Stimulated activated CD4-positive, alpha-beta T cell treated with anti-CD3 and anti-CD28 coated beads, Interleukin-4, amount 100 ng/mL, for 1 hour (primary cell): ENCODE measurements at places on chromosomes 11 and 22.

- DNase-seq: no peak
Observed at GRCh38 chr11:122584670-122585069, 70.9 kb upstream of the UBASH3B start.

DNA sequence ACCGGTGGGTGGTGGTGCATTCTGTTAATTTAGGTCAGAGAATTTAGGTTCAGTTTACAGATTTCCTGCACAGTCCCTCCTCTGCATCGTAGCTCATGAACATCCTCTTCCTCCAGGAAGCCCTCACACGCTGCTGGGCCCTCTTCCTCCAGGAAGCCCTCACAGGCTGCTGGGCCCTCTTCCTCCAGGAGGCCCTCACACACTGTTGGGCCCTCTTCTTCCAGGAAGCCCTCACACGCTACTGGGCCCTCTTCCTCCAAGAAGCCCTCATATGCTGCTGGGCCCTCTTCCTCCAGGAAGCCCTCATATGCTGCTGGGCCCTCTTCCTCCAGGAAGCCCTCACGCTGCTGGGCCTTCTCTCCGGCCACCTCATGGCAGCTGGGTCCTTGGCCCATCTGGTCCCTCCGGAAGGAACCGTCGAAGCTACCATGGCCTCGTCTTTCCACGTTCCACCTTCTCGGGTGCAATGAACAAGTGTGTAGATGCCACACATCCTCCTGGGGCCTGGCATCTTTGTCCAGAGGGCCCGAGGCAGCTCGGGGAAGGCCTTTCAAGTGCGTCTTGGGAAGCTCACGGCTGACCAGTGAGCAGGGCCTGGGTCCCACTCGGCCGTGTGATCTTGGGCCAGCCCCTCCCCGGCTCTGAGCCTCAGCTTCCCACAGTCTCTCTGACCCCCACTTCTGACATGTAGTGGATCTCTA is 58.9 kb upstream of the PPARA start:
- DNase-seq: no peak

DNA sequence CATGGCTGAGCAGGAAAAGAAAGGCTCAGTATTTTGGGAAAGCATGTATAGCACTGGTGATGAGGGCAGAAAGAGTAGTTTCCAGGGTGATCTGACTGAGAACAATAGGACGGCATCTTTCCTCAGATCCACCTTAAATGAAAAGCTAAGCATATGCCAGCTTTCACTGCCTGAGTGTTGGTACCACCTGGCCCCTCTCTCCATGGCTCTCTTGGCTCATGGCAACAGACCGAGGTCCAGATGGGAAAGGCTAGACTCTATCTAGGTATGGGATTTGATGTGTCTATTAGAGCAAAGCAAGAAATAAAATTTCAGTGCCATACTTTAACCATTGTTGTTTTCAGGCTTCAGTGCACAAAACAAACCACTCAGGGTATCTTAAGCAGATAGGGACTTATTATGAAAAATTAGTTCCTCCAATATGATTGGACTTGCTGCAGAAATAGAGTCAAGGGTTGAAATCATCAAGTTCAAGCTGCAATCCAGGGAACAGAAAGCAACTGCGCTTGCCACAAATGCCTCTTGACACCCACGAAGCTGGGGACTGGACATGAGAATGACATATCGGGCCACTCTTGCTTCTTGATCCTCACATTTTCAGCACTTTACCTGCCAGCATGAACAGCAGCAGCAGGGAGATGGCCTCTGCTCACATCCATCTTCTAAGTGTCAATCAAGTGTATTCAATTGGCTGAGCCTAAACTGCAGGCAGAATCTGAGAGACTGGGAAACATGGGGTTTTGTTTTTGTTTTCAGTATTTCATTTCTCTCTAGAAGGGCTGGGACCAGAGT is 64.0 kb upstream of the SNX19 start:
- no peak for DNase-seq

GRCh38 chr11:34351051-34351450 is 6.8 kb downstream of the ABTB2 start:
- DNase-seq: no peak

DNA sequence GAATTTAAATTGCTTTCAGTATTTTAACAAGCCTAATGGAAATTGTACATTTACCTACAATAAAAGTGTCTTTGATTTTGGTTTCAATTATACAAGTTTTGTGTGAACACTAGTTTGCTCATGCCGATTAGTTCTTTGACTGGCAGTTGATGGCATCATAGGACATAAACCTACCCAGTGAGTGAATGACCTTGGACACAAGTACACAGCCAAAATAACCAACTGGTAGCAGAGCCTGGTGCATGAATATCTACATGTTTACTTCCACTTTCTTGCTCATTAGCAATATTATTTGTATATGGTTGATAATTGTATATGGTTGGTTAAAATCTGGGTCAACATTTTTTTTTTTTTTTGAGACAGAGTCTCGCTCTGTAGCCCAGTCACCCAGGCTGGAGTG is 37.8 kb downstream of the STIM1 start:
- no peak for DNase-seq

- no peak for DNase-seq
Observed at GRCh38 chr22:19674129-19674928, 40.0 kb upstream of the SEPTIN5 start.

DNA sequence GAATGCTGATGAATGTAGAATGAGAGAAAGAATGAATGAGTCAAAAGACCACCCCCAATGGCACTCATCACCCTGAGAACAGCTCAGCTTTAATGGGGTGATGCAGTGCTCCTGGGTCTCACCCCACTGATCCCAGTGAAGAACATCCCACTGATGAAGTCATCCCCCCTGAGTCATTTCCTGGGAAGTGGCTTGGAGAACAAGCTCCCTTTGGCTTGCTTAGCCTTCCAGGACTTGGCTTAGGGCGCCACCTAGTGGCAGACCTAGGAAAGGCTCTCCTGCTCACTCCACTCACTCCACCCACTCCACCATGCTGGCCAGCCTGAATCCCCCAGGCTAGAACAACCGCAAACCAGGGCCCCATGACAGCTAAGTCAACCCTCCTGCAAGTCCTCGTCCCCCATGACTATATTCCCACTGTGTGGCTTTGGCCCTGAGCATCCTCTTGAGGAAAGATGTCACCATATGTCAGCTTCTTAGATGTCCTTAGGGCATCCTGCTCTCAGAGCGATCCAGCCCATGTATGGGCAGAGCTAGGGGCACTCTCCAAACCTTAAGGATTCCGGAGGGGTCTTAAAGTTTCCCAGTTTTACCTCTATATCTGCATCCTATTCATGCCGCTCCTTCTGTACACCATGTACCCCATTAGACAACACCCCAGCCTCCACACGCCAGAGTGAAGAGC is 17.8 kb upstream of the TMPRSS13 start:
- DNase-seq: peak; percentile 83

GRCh38 chr22:40425082-40425481 is 54.7 kb downstream of the SGSM3 start:
- DNase-seq: no peak

DNA sequence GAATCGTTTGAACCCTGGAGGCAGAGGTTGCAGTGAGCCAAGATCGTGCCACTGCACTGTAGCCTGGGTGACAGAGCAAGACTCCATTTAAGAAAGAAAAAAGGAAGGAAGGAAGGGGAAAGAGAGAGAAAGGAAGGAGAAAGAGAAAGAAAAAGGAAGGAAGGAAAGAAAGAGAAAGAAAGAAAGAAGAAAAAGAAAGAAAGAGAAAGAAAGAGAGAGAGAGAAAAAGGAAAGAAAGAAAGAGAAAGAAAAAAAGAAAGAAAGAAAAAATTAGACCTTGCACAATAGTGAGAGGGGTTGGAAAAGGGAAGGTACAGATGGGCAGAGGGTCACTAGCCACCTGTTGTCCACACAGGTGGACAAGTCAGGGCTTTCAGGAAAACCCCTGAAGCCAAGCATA is 57.6 kb upstream of the RTL6 start:
- DNase-seq: no peak

DNA sequence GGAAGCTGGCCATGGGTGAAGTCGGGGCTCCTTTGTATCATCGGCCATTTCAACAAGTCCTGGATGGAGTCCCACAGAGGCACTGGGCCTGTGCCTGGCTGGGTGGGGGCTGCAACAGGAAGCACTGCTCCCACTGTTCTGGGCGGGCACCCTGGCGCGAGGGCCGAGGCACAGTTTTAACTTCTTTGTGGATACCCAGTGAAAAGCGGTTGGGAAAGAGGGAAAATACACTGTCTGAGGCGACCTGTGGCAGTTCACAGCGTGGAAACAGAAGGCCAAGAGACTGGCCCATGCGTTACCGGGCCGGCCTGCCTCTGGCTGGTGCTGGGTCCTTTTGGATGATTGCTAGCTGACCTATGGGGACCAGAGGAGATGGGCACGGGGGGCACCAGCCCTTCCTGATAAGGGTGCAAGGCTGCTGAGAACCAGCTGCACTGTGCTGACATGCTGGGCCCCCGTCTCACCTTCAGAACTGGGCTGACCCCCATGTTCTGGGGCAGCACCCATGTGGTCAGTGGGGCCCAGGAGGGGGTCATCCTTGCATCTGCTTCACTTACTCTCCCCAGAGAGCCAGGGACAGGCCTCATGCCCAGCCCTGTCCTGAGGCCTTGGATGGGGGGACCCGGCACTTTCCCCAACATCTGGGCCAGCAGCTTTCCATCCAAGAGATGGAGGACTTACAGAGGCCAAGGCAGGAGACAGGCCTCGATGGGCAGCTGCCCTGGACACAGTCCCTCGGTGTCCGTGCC is 4.2 kb downstream of the OVOL1 start:
- DNase-seq: no peak

DNA sequence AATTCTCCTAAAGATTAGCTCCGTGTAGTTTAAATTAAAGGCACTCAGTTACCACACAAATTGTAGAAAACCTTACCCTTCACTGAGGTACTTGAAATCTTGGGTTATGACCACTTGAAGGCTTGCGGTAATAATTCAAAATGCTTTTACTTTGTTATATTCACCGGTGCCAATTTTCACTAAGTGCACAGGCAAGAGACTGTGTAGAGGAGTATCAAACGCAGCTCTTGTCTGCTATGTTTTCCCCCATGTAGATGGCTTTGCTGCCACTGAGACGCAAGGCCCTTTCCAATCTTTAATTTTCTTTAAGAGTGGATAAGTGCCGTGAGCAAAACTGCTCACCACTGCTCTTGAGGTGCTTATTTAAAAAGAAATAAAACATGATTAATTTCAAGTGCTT is 155.8 kb downstream of the CADM1 start:
- no peak for DNase-seq

- no peak for DNase-seq
Observed at GRCh38 chr11:27242591-27242990, 120.4 kb downstream of the CCDC34 start.

DNA sequence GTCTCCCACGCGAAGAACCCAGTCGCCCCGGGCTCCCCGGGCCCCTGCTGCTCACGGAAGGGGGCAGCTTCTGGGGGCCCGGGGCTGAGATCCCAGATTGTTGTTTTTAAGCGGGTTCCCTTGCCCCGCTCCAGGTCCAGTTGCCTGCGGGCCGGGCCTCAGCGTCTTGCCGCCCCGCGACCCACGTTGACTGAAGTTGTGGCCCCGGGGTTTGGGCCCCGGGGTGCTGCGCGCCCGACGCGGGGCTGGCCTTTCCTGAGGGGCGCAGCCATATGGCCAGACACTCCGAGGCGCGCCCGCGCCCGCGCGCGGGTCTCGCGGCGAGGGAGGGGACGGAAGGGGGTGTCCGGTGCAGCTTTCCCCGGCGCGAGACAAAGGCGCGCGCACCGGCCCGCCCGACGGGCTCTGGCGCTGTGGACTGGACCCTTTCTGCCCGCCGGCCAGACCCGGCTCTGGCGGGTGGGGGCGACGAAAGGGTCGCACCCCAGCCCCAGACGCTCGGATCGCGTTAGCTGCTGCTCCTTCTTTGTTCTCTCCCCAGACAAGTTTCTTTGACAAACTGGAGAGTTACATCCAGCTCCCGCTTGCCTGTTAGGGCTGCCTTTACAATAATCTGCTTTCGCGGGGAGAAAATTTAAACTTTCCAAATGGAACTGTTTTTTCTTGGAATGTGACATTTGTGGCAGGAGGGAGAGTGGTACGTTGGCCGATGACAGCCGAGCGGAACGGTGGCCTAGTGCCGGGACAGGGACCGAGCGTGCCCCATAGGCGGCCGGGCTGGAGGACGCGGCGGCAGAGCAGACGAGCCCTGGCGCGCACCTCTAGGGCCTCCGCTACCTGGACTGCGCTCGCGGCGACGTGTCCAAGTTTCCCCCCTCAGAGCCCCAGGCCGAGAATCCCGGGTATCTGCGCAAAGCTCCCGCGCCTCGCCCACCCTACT is 716 bp downstream of the AMOTL1 start:
- no peak for DNase-seq

DNA sequence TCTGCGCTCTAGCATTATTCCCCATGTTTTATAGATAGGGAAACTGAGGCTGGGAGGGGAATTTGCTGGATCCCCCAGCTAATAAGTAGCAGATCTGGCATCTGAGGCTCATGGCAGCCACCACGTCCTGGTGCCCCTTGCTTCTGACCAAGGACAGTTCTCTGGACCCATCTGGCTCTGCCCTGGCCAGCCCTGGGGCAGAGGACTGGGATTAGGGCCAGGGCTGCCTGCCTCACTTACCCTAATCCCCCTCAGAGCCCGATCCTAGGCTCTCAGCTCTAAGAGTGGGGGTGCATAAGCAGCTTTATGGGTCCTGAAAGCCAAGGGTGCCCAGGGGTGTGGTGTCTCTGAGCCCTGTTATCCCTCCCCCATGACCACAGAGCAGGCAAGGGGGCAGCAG is at the start of gene CABP4:
TSS of gene CABP4 (plus strand) at position 301 of the 400 bp plus-strand sequence. CDS start at position 371, 70 bp downstream.
- no peak for DNase-seq

- no peak for DNase-seq
Observed at GRCh38 chr11:38305682-38306081, 1707.6 kb upstream of the RAG2 start.

- DNase-seq: peak; percentile 33
Observed at GRCh38 chr11:1854949-1855885, 2.3 kb downstream of the LSP1 start.

GRCh38 chr11:124920870-124921609 is 2.0 kb downstream of the HEPN1 start:
- DNase-seq: peak; percentile 83

DNA sequence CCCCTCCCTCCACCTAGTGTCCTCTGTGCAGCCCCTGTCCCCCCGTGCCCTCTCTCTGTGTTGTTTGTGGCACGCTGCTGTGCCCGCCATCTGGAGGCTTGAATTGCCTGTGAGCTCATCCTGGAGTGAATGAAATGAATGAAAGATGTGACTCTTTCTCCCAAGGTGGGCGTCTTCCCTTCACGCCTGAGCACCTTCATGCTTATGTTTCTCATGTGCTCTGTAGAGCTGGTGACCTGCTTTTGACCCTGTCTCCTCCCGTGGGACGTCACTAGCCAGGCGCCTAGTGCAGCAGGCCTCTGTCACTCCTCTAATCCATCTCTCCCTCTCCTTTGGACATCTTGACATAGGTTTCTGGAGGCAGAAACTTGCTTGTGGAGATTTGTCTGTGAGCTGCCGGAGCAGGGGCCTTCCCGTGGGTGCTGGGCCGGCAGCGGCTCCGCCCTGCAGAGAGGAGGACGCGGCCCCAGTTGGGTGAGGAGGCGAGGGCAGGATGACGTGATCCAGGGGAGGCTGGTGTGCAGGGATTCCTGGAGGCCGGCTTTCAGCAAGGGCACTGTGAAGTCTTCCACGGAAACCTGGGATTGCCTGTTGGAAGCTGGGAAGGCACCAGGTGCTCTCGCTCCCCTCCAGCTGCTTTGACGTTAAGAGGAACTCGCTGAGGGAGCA is 40.6 kb downstream of the MUC6 start:
- no peak for DNase-seq
